Stimulated activated CD4-positive, alpha-beta T cell treated with anti-CD3 and anti-CD28 coated beads, Interleukin-4, amount 100 ng/mL, for 4 hours (primary cell): ENCODE measurements at places on chromosomes 6 and 20.

- DNase-seq, result no peak
Observed at GRCh38 chr6:96156425-96156824, 140.7 kb downstream of the FUT9 start.

GRCh38 chr6:63440057-63440456, 120.3 kb upstream of the LGSN start:
- no peak for DNase-seq

GRCh38 chr6:53527249-53527765, 17.6 kb downstream of the GCLC start:
- DNase-seq, result no peak

DNA sequence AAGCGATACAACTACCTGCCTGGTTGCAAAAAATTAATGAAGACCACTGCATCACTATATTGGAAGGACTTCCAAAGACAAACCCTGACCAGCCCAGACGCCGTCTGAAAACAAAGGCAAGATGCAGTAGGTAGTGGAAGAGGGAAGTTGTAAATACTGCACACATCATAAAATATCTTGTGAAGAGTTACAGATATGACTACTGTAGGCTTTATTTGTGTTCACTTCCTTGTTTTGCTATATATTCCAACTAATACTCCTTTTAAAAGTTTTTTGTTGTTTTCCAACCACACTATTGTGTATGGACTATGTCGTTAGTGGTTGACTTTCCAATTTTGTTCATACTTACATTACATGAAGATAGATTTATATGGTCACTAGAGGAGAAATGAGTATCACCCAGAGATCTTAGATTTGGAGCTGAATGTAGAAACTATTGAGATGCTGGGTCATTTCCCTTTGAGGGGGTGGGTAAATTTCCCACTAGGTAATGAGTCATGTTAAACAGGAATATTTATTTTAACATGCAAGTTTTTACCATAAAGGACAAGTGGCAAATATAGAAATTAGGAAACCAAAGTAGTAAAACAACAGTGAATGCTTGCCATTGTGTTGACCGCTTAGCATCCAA, 16.6 kb upstream of the TXLNB start:
- DNase-seq, result no peak

- no peak for DNase-seq
Observed at GRCh38 chr6:162688751-162689345, 38.7 kb downstream of the PRKN start.

GRCh38 chr6:16481697-16482399, 243.5 kb downstream of the GMPR start:
- no peak for DNase-seq
